Mesenchymal stem cell (in vitro differentiated cells and primary cell): ENCODE measurements at places on chromosomes 11 and 22.
A peak's percentile ranks its signal among the peaks of the same experiment; 100 is the strongest.

DNA sequence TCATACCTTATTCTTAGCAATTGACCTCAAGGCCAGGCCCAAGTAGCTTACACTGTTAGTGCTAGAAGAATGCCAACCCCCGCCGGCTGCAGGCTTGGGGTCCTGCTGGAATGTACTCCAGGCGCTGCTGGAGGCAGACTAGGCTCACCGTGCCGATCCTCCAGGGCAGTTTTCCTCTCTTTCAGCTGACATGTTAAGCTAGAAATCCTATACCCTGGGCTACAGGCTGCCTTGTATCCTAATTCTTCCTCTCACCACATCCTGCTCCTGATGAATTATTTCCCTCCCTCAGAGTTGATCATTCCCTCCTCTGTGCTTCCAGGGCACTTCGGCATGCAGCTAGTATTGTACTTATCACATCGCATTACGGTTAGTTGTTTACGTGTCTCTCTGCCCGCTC is 3.4 kb downstream of the SPTBN2 start:
- no peaks in the 10 kb centered on the region for H3K36me3 ChIP-seq
- DNase-seq = peak; percentile 23
- no peak overlapping the region for H3K4me3 ChIP-seq
- H3K27ac ChIP-seq = peak overlapping the region; percentile 97

DNA sequence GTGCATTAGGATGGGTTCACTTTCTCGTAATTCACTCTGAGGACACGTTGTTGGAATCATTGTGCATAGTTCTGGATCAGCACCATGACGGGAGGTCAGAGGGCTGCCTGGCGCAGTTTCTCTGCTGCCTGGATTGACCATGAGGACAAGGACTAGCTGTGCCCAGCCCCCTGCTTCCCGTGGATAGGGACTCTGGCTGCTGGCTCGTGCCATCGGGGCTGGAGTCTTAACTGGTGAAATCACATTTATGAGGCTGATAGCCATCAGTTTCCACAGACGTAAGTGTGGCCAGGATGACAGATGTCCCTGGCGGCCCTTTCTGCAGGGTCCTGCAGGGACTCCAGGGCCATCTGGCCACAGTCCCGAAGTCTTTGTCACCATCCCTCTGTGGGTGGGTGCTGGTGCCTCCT is 24.1 kb upstream of the GRAMD4 start:
- peaks cover 4% of the 10 kb centered on the region for H3K36me3 ChIP-seq
- no peak overlapping the region for H3K4me3 ChIP-seq
- H3K27ac ChIP-seq = no peak overlapping the region
- no peaks in the 10 kb centered on the region for H3K27me3 ChIP-seq

- H3K4me1 ChIP-seq = no peaks in the 10 kb centered on the region
- H3K36me3 ChIP-seq = no peaks in the 10 kb centered on the region
- DNase-seq = peak; percentile 96
- no peak overlapping the region for H3K4me3 ChIP-seq
- H3K27me3 ChIP-seq = no peaks in the 10 kb centered on the region
Measured at GRCh38 chr22:20904008-20904979, 12.9 kb upstream of the CRKL start.

GRCh38 chr11:8242118-8242475 is 21.6 kb downstream of the LMO1 start:
- peaks cover 50% of the 10 kb centered on the region for H3K27me3 ChIP-seq
- H3K27ac ChIP-seq = no peak overlapping the region
- H3K4me3 ChIP-seq = no peak overlapping the region

GRCh38 chr11:111177037-111177871 is 68.3 kb upstream of the POU2AF2 start:
- no peaks in the 10 kb centered on the region for H3K4me1 ChIP-seq
- no peaks in the 10 kb centered on the region for H3K36me3 ChIP-seq
- no peak overlapping the region for H3K4me3 ChIP-seq
- H3K27ac ChIP-seq = no peak overlapping the region
- no peak for DNase-seq
